Activated CD4-positive, CD25-positive, alpha-beta regulatory T cell (primary cell): ENCODE measurements at places on chromosomes 6 and 20.

DNA sequence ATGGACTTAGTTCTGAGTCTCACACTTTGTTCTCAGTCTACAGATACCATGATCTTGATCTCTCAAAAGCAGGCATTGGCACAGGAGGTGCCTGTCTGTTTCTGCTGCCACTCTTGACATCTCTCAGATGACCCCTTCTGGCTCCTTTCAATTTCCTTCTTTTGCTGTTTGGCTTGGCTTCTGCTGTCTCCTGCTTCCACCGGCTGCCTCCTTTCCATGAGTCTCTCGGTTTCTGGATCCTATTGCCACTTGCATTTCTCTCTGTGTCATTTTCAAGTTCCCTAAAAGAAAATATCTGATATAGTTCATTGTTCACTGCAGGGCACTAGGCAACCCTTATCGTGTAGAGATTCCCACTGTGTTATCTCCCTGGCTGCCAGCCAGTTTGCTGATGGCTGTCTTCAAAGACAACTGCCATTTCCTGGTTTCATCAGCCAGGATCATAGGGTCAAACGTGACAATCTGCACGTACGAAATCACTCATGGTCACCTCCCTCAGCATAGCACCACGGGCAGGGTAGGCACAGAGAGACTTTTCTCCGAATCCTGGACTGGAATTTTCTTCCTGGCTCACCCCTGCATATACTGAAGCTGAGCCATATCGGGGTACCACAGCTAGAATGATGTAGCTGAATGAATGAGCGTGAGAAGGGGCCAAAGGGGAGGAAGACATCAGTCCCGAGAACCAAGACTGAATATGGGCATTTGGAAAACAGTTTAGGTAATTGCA lies 144.6 kb upstream of the TMEM170B start:
- DNase-seq: no peak

GRCh38 chr6:165659945-165660856 lies 2.8 kb downstream of the PDE10A start:
- DNase-seq: no peak

DNA sequence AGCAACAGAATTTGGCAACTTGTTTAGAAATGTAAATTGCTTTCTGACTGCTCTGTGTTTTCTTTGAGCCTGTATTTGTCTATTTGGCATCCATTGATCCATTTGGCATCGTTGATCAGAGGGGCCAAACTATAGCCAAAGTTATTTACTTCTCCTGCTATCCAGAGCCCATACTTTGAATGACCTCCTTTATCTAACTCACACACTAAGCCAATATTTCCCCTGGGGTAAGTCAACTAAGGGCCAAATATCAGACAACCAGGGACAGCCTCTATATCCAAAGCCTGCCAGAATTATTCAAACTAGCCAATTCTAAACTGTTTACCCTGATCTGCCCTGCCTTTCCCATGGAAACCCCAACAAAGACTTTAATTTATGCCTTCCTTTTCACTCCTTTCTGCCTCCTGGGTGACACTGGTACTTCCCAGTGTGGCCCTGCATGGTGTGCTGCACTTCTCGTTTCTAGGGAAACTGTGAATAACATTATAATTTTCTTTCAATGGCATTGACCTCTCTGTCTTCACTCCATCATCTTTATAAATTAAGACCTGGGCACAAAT lies 19.8 kb upstream of the ZNF184 start:
- DNase-seq: no peak

DNA sequence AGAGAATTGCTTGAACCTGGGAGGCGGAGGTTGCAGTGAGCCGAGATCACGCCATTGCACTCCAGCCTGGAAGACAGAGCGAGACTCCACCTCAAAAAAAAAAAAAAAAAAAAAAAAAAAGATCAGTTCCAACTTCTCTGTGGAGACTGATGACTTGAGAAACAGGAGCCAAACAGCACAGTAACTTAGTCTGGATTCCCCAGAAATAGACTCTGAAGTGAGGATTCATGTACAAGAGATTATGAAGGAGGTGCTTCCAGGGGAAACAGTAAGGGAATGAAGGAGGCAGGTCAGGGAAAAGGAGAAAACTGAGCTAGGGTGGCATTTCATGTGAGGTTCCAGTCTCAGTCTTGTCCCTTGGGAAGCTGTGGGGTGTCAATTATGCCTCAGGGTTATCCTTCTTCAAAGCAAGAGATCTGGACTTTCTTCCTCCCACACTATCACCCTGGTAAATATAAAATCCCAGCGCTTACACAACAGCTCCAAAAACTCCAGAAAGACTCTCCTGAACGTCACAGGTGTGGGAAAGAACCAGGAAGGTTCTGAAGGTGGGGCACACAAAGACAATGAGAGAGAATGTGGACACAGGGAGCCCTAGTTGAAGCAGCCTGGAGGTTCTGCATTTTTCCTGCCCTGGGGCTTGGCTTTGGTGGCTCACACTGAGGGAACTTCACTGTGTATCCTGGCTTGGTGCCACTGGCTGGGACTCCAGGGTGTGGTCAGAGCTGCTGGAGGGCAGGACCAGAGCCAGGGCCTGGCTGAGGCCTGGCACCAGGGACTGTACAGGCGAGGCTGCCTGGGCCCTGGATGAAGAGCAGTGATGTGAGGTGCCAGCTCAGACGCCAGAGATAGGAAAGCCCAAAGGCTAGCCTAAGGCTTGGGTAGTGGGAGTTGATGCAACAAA lies 46.8 kb downstream of the PCNA start:
- DNase-seq: no peak

DNA sequence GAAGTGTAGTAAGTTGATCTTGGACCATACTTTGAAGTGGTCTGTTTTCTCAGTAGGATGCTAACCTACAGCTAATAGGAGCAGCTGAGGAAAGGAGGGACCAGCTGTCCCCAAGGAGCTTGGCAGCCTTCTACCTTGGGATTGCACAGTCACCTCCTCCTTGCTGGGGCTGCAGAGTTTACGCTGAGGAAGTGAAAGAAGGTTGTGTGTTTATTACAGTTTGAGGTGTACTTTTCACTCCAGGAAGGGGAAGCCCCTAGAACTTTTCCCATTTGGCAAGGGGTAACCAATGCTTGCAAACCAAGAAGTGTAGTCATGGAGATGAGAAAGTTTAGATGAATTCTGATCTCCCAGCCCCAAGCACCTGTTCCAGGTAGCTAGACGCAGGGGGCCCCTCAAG lies 58.8 kb downstream of the BMP6 start:
- no peak for DNase-seq

GRCh38 chr6:102581378-102582124 lies 1188.0 kb downstream of the GRIK2 start:
- DNase-seq: no peak
